AG04449 (cell line): ENCODE measurements at places on chromosomes 12 and 14.

DNA sequence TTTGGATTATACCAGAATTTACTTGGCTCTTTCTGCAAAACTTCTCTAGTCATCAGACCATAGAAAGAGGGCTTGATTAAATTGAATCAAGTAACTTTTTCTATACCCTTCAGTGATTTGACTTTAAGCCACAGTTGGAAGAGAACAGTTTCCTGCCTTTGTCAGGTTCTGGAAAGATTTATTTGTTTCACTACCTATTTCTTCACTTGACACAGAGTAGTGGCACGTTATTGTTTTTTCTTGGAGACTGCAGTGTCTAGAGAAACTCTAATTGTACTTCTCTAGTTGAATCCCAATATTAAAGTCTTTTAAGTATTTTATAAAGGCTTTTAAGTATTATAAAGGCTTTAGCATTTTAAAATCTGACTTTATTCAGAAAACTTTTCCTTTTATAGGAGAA lies 138.1 kb downstream of the TMEM117 start:
- DNase-seq, result no peak

DNA sequence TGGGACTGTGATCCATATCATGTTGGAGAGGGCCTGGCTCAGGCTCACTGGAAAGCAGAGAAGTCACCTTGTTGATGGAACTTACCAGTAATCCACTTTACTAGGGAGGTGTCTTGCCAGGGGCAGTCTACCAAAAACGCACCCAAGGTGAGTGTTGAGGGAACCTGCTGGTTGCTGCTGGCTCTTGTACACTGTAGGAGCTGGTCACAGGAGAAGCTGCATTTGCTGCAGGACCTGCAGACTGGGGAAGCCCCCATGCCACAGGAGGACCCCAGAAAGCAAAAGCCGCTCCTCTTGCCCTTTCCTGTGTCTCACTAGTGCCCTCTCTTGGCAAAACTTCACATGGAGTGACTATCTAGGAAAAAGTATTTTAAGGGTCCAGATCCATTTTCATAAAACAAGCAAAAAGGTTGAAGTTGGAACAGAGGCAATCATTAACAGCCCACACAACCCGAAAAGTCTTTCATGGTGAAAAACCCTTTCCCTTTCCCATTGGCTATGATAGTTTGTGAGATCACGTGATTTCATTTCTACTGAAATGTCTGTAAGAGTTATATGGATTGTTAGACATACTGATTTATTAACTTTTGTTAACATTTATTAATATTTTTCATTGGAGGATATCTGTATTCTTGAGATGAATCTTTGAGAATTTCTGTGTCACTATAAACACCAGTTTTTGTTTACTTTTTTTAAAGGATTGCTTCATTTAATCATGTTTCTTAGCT lies 59.2 kb downstream of the RASSF8 start:
- DNase-seq, result no peak

GRCh38 chr14:33184587-33184986 lies 245.9 kb downstream of the NPAS3 start:
- DNase-seq, result no peak

DNA sequence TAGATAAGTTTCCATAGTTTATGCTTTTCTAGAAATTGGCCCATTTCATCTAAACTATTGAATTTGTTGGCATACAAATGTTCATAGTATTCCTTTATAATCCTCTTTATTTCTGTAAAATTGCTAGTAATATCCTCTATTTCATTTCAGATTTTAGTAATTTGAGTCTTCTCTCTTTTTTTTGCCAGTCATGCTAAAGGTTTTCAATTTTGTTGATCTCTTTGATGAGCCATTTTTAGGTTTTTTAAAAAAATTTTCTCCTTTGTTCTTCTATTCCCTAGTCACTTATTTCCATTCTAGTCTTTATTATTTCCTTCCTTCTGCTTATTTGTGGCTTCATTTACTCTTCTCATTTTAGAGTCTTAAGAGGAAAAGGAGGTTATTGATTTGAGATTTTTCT lies 19.4 kb upstream of the PPM1A start:
- DNase-seq, result no peak

DNA sequence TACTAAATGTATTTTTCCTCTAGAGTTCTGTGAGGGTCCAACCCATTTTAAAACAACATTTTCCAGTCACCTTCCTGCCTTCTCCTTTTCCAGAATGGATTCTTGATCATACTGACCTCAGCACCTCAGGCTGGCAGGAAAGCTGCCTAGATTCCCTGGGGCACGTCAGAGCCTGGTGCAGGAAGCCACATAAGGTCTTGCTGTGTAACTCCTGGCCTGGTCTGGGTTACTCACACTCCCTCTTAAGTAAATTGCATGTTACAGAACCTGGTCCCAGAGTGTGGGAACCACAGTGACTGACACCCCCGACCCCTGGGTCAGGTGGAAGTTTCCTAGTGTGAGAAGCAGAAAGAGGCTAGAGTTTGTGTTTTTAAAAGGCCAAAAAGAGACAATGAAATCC lies 209.8 kb downstream of the SPTSSA start:
- DNase-seq, result no peak

DNA sequence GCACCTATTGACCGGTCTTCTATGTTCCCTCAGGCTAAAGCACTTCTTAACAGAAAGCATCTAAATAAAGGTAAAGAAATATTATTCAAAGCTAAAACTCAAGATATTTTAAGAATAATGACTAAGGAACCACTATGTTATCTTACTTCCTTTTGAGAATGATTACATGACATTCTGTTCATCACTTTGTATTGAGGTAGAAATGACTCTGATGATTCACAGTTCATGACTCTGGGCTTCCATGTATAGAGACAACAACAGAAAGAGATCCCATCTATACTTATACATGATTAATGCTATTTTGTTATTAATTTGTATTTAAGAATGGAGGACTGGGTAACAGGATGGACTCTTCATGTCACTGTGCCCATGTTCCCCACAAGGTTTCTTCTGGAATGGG lies 218.3 kb upstream of the OR4E1 start:
- no peak for DNase-seq

DNA sequence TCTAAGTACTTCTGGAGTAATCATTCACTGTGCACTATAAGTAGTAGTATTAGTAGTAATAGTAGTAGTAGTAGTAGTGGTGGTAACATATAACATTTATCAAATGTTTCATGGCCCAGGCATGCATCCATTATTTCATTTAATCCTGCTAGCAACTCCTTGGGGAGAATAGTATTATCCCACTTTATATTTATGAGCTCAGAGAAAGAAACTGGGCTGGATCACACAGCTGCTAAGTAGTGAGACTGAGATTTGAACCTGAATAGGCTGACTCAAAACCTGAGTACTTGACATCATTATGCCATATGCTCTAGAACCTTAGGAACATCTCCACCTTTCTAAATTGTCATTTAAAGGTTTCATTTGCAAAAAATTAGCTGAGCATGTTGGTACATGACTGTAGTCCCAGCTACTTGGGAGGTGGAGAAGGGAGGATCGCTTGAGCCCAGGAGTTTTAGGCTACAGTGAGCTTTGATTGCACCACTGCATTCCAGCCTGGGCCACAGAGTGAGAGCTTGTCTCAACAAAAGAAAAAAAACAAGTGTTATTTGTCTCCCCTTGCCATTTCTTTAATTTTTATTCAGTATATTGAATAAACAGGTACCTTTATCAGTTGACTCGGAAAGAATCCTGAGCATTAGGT lies 11.4 kb upstream of the NID2 start:
- no peak for DNase-seq

DNA sequence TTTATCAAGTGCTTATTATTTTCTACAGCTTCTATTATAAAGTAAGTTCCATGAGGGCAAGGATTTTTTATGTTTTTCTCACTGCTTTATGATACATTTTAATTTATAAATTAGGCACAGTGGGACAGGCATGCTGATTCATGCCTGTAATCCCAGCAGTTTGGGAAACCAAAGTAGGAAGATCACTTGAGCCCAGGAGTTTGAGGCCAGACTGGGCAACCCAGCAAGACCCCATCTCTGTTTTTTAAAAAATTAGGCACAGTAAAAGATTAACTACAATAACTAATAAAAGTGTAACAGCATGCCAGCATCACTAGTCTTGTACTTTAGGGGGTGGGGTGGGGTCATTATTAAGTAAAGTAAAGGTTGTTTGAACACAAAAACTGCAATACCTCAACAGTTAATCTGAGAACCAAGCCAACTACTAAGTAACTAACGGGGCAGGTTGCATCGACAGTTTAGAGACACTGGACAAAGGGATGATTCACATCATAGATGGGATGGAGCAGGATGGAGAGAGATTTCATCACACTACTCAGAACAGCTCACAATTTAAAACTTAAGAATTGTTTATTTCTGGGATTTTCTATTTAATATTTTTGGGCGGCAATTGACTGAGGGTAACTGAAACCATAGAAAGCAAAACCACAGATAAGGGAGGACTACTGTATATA lies 119.5 kb downstream of the PLEKHA5 start:
- DNase-seq, result no peak

DNA sequence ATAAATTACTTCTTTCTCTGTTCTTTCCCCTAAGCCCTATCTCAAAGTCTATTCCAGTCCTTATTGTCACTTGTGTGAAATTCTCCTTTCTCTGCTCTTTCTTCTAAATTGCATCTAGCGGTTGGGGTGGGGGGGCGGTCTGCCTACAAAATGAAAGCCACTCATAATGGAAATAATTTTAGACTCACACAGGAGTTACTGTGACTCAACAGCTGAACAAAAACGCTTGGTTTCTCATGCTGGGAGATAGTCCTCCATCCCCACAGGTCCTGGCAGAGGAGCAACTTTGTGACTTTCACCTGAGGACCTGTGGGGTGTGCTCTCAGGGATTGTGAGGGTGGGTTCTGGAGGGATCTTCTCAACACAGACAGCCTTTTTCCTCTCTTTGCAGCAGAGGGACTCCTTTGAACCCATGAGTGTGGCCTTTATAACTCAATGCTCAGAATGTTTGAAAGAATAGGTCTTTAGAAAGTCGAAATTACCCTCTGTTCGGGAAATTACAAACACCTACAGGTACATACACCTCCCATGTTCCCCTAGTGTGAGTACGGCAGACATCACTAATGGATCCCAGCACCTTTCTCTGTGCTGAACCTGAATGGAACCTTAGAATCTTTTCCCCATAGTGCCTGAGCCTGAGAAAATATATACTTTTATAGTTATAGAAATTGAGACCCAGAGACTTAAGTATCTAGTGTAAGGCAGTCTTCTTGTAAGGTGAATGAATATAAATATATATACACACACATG lies 109.7 kb downstream of the CHST11 start:
- no peak for DNase-seq

DNA sequence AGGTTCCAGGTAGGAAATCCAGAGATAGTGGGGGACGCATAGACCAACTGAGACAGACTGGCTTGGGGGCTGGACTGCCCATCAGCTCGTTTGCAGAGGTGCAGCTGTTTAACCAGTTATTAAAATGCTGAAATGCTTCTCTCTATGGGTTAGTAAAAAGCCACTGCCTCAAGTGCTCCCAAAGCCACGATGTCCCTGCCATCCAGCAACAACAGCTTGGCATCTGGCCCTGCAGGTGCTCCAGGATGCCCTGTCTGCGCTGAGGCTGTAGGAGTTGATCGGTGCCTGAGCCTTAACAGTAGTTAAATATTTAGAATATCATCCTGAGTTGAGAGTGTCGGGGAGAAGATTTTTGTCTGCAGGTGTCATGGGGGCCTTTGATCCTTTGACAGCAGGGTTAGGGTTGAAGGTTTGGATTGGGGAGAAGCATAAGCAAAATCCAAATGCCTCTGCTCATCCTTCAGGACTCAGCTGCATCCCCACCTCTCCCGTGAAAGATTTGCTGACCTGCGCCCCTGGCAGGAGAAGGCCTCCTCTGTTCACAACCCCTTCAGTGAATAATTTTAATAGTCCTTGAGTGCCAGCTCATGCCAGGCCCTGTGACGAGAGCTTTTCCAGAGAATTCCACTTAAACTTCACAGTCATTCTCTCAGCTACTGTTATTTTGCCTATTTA lies 127.3 kb upstream of the PWP1 start:
- no peak for DNase-seq

DNA sequence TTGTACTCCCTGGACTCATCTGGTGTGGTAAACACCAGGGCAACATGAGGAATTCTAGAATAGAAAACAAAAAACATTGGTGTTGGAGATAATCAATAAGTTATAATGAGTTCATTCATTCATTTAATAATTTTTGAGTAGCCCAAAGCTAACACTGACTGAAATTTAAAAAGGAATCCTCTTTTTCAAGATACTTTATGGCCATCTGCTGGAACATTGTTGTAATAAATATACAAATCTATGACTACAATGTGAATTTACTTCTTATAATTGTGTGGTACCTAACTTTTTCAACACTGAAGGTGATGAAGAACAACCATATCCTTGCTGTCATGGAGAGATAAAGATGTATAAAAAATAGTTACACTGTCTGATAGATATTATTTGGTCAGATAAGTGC lies 687.3 kb upstream of the MIS18BP1 start:
- DNase-seq, result no peak

DNA sequence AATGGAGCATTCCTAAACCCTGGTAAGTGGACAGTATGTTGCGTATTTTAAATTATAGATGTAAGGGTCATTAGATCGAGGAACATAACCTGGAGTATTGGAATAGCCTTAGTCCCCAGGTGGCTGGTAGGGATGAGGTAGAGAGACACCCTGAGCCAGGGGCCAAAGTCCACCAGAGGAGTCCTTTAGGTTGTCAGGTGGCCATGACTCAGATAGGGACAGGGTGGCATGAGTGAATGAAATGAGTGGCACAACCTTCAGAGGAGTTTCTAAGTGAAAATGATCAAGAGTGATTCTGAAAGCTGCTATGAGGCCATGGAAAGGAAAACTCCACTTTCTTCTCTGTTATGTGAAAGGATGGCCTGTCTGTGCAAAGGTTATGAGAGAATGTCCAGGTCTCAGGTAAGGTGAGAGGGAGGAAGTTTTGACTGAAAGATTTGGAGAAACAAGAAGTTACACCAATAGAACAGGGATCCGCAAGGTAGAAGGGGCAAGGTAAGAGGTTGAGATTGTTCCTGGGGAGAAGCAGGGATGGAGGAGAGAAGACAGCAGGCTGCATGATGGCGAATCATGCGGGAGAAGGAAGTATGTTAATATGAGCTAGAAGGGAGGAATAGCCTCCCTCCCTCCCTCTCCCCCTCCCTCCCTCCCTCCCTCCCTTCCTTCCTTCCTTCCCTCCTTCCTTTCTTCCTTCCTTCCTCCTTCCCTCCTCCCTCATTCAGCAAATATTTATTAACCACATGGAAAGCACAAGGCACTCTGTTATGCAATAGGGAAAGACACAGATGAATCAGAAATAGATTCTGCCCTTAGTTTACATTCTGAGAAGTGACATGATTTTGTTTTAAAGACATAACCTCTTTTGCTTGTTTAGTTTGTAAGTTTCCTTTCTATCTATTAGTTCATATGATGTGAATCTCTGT lies 14.0 kb upstream of the RIPK3 start:
- DNase-seq, result no peak

GRCh38 chr14:52125885-52126284 lies 57.0 kb upstream of the NID2 start:
- no peak for DNase-seq

- no peak for DNase-seq
Measured at GRCh38 chr14:87175175-87175574, 817.8 kb downstream of the GALC start.

DNA sequence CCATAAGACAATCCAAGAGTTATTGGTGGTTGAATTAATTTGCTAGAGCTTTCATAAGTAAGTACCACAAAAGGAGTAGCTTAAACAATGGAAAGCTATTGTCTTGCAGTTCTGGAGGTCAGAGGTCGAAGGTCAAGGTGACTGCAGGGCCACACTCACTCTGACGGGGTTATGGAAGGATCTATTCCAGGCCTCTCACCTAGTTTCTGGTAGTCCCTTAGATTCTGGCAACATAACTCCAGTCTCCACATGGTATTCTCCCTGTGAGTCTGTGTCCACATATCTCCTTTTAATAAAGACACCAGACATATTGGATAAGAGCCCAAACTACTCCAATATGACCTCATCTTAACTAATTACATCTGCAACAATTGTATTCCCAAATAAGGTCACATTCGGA lies 273.4 kb downstream of the FOXN3 start:
- DNase-seq, result no peak
